ENCODE measurements at places on chromosomes 11 and 22.

DNA sequence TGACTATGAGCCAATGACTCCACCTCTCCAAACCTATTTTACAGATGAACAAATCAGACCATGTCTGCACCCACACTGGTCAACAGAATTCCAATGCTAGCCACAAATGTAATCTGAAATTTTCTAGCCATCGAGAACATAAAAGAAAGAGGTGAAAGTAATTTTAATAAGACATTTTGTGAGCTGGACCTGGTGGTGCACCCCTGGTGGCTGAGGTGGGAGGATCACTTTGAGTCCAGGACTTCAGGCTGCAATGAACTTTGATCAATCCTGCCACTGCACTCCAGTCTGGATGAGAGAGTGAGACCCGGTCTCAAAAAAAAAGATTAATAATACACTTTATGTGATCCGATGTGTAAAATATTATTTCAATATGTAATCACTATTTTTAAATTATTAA is 9.4 kb upstream of the RNF185 start:
- no peak for DNase-seq

DNA sequence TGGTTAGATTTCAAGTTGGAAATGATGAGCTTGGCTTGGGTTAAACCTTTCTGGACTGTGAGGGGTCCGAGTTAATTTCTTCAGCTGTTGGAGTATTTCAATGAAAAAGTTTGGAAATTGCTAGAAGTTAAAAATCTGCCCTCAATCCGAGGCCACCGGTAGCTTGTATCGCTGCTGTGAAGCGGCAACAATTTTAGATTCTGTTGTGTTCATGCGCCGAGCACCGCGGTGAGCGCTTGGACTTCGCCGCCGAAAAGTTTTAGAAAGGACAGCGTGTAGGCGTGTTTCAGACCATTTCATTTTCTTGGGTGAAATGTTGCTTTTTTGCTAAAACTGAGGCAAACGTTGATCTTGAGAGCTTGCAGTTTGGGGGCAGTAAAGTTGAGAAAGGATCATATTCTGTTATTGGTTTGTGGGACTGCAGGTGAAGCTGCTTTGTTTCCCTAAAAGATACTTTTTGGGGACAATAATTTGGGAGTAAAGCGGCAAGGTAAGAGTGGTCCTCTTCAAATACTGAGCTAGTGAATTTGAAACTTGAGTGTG is 928 bp downstream of the FBXO7 start:
- no peak for DNase-seq

GRCh38 chr11:100930185-100930778 is 199.3 kb downstream of the PGR start:
- DNase-seq, result peak; percentile 11

- DNase-seq, result no peak
These were observed 11.9 kb downstream of the CRTAM start for GRCh38 chr11:122850076-122850631.

DNA sequence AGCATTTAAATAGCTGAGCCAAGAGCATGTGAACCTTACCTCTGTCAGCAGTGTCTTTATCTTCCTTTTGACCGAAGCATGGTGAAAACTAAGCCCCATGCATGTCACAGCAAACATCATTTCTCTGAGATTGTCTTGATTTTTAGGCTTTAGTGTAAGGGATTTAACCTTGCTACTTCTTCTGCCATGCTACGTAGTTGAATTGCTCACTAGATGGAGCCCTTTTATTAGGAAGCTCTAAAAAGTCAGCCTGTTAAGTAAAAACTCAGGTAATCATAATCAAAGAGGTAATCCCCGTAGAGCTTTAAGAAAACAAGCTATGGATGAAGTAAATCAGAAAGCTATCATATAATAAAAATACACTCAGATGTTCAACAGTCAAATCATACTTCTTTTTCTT is 149.5 kb downstream of the PGR start:
- peak; percentile 1 for DNase-seq

Measured in NCI-H1930 (cell line).